ENCODE measurements at places on chromosomes 12 and 14.

DNA sequence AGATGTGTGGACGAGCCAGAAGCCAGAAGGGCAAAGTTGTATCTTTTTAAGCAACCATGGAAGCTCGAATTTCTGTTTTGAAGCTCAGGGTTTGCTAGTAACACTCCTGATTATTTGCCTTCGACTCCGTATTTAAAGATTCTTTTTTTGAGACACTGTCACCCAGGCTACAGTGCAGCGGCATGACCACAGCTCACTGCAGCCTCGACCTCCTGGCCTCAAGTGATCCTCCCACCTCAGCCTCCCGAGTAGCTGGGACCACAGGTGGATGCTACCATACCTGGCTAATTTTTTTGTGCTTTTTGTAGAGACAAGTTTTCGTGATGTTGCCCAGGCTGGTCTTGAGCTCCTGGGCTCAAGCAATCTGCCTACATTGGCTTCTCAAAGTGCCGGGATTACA, 18.7 kb upstream of the OASL start:
- peak; percentile 11 for DNase-seq

DNA sequence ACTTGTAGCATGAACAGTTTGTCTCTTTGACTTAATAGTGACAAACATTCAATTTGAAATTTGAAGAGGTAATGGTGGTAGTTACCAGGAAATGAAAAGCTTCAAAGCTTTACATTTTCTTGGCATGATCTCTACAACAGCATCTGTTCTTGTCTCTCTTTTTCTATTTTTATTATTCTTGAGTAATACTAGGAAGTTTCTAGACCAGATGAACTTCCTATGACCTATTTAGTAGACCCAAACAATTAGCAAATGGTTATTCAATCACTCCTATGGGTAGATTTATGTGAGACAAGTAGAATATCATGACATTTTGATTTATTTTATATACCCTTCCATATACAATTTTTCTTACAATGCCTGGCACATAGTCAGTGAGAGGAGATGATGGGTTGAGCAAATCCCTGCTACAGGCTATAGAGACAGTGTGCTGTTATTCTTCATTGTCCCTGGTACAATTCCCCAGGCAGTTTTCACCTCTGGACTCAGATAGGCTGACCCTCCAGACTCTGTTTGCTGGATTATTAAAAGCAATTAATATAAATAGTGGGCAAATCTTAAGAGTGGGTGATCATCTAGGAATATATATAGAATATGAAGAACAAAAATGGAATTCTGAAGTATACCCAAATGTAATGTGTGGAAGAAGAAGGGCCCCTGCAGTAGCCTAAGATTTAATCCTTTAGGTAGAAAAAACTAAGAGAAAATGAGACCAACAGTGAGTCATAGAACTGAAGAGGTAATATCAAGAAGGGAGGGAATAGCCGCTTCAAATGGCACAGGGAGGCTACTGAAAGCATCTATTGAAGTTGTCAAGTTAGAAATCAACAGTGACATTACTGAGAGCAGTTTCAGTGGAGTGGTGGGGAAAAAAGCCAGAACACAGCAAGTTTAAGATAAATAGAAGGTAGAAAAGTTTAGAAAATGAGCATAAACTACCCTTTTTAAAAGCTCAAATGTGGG, 512.0 kb downstream of the FOXG1 start:
- no peak for DNase-seq

DNA sequence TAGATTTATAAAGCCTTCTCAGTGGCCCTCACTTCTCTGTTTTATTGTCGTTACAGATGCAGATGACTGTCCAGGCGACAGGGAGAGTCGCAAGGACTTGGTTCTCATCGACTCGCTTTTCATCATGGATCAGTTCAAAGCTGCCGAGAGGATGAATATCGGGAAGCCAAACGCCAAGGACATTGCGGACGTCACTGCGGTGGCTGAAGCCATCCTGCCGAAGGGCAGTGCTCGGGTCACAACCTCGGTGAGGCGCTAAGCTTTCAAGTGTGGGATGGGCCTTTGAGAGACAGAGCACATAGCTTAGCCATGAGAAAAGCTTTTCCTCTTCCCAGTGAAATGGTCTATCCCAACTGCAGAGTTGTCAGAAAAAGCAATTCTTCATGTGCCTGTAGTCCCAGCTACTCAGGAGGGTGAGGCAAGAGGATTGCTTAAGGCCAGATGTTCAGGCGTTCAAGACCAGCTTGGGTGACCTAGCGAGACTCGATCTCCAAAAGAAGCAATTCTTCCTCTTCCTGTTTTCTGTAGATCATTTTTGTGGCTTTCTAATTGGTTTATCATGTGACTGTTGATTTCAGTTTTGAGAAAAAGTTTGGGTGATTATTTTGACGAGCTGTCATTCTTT, 56.4 kb downstream of the EP400 start:
- DNase-seq: no peak

- no peak for DNase-seq
These were observed 50.9 kb downstream of the RIN3 start for GRCh38 chr14:92564344-92565039.

DNA sequence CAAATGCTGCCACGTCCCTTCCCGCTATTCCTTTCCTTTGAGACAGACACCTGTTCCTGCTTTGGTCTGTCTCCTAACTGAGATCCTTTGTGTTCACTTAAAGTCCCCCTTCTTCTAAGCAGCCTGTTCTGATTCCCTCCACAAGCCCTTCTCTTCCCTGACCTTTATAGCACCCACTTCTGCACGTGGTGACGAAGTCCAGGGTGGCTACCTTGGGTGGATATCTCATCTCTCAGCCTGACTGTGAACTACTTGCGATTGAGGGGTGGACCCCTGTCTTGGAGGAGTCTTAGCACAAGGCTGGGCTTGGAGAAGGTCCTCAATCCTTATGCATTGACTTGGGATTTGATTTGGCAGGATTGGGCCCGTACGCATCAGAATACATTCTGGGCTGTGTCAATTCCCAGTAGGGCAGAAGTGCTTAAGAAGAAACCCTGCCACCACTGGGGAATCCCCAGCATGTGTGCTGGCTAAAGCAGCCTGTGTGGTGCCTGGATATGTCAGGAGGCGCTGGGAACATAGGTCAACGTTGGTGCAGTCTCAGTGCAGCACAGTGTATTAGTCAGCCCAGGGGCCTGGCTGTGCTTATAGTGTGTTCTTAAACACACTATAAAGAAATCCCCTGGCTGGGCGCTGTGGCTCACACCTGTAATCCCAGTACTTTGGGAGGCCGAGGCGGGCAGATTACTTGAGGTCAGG, 23.6 kb downstream of the KRT80 start:
- no peak for DNase-seq

GRCh38 chr14:73245480-73246325, 8.4 kb downstream of the PAPLN start:
- DNase-seq: no peak

GRCh38 chr14:47678993-47679392, 3.6 kb upstream of the MDGA2 start:
- no peak for DNase-seq

Data from type B pancreatic cell (in vitro differentiated cells).